Esophagus squamous epithelium (tissue), 5 donors: ENCODE measurements at places on chromosomes 1 and 21.

DNA sequence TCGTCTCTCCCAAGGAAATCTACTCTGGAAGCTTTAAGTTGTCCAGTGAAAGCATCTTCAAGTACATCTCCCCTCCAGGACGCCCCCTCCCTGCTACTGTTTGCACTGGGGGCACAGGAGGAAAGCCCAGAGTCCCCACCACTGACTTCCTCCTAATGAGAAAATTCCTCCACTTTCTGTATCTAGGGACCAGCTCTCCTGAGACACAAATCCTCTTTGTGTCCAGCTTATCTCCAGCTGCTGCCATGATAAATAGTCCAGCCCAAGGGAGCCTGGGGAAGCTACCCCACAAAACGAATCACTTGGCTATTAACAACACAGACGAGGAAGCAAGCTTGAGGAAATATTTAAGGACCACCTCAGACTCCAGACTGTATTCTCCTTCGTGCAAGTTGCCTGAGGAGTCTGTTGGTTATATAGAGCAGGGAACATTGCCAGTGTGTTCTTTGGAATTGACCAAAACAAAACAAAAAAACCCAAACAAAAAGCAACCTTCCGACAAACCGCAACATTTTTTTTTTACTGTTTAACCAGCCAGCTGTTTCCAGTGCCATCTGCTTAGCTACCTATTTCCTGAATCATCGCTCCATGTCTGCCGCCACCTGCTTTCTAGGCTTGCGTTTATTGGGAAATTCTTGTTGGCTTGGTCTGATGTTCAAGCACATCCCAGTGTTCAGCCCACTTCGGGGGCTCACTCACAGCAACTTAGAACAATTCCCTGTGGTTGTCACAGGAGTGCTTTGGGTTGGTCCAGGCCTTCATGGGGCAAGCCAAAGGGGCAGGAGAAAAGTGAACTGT lies 7.7 kb downstream of the C1orf226 start:
- no peak overlapping the region for H3K27ac ChIP-seq
- H3K4me1 ChIP-seq = peaks cover 56% of the 10 kb centered on the region
- no peak for DNase-seq
- H3K4me3 ChIP-seq = no peak overlapping the region
- H3K36me3 ChIP-seq = no peaks in the 10 kb centered on the region

GRCh38 chr1:168141871-168142385 lies 5.2 kb upstream of the GPR161 start:
- H3K4me1 ChIP-seq = peaks cover 4% of the 10 kb centered on the region
- DNase-seq = no peak
- H3K27ac ChIP-seq = no peak overlapping the region
- no peaks in the 10 kb centered on the region for H3K36me3 ChIP-seq
- no peaks in the 10 kb centered on the region for H3K27me3 ChIP-seq

DNA sequence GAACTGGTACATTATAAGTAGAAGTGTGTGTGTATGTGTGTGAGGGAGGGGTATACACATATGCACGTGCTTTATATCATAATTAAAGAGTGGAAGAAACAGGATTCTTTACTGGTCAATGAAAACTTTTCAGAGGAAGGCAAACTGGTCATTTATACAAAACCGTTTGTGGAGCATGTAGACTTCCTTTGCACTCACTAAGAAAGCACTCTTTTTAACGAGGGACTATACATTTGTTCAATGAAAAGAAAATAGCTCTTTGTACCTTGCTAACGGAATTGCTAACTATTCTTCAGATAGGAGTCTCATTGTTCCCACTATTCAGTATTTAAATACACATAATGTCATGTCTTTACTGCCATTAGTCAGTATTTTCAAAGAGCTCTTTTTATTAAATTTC lies 219.3 kb downstream of the ST6GALNAC3 start:
- H3K36me3 ChIP-seq = no peaks in the 10 kb centered on the region
- no peaks in the 10 kb centered on the region for H3K27me3 ChIP-seq
- no peaks in the 10 kb centered on the region for H3K4me1 ChIP-seq
- no peak overlapping the region for H3K4me3 ChIP-seq

DNA sequence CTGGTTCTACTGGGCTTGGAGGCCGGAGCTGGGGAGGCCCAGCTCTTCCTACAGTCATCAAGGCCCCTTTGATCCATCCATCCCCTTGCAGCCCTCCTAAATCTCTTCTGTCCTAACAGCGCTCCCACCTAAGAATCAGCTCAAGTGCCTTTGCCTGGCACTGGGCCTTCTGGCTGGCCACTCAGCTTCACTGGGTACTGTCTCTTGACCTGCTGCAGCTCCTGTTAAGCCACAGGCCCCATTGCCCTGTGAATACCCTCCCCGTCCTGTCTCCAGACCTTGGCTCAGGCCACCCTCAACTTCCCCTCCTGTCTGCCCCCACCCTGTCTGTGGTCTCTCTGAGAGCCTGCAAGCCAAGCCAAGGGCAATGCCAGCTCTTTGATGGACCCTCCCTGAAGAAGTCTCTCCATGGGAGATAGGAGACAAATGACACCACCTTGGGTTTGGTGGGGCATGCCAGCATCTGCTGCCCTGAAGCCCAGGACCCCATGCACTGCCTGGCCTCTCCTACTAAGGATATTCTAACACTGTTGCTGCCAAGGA lies 27.3 kb downstream of the FAM151A start:
- H3K4me1 ChIP-seq = no peaks in the 10 kb centered on the region
- no peak for DNase-seq
- H3K36me3 ChIP-seq = no peaks in the 10 kb centered on the region
- H3K27me3 ChIP-seq = no peaks in the 10 kb centered on the region
- H3K4me3 ChIP-seq = no peak overlapping the region

GRCh38 chr1:54272772-54273091 lies 72.8 kb downstream of the MRPL37 start:
- H3K27ac ChIP-seq = peak overlapping the region; percentile 75
- no peak for DNase-seq
- no peaks in the 10 kb centered on the region for H3K27me3 ChIP-seq
- no peaks in the 10 kb centered on the region for H3K36me3 ChIP-seq
- peaks cover 98% of the 10 kb centered on the region for H3K4me1 ChIP-seq

DNA sequence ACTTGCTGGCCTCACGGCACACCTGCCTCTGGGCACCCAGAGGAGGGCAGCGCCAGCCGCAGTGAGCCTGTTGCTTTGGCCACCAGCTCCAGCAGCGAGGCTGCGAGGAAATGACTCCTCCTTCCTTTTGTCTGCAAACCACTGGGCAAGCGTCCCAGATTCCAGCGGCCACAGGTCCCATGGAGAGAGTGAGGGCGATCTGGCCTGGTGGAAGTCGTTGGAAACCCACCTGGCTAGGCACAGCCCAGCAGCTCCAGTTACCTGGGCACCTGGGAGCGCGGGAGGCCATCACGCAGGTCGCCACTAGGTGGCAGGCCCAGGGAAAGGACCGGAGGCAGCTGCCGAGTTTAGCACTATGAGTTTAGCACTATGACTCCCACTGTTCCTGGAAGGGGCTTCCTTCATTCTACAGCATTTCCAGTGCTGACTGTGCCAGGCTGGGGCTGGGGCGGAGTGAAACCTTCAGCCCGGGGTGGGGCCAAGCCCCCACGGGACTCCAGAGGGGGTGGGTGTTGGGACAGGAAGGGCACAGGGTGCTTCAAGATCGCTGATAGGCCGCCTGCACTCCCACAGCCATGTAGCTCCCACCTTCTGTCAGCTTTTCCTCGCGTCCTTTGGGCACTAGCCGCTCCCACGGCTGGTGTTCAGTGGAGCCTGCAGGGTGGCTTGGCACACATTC lies 1.1 kb upstream of the ESPN start:
- H3K36me3 ChIP-seq = no peaks in the 10 kb centered on the region
- DNase-seq = no peak
- H3K27me3 ChIP-seq = peaks cover 6% of the 10 kb centered on the region
- H3K4me3 ChIP-seq = peak overlapping the region; percentile 31
- peaks cover 98% of the 10 kb centered on the region for H3K4me1 ChIP-seq

- DNase-seq = no peak
- peak overlapping the region; percentile 39 for H3K4me3 ChIP-seq
- peaks cover 6% of the 10 kb centered on the region for H3K4me1 ChIP-seq
- no peaks in the 10 kb centered on the region for H3K36me3 ChIP-seq
- no peaks in the 10 kb centered on the region for H3K27me3 ChIP-seq
- H3K27ac ChIP-seq = peak overlapping the region; percentile 76
Measured at GRCh38 chr1:165376811-165377311, 20.3 kb upstream of the LMX1A start.

DNA sequence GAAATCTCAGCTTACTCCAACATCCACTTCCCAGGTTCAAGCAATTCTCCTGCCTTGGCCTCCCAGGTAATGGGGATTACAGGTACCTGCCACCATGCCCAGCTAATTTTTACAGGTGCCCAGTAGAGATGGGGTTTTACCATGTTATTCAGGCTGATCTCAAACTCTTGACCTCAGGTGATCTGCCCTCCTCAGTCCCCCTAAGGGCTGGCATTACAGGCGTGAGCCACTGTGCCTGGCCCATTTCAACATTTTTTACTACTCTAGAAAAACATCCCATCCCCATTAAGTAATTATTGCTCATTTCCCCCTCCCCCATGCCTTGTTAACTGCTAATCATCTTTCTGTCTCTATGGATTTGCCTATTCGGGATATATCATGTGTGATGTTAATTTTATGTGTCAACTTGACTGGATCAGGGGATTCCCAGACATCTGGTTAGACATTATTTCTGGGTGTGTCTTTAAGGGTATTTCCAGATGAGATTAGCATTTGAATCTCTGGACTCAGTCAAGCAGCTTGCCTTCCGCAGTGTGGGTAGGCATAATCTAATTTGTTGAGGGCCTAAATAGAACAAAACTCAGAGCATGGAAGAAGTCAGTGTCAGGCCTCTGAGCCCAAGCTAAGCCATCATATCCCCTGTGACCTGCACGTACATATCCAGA lies 33.0 kb upstream of the ZBTB8B start:
- no peaks in the 10 kb centered on the region for H3K27me3 ChIP-seq
- peaks cover under 1% of the 10 kb centered on the region for H3K4me1 ChIP-seq
- no peaks in the 10 kb centered on the region for H3K36me3 ChIP-seq
- H3K27ac ChIP-seq = no peak overlapping the region
- no peak for DNase-seq
- H3K4me3 ChIP-seq = no peak overlapping the region

GRCh38 chr1:173161510-173162221 lies 45.5 kb downstream of the TNFSF4 start:
- no peaks in the 10 kb centered on the region for H3K27me3 ChIP-seq
- DNase-seq = no peak
- no peak overlapping the region for H3K4me3 ChIP-seq
- no peaks in the 10 kb centered on the region for H3K36me3 ChIP-seq
- H3K4me1 ChIP-seq = no peaks in the 10 kb centered on the region

DNA sequence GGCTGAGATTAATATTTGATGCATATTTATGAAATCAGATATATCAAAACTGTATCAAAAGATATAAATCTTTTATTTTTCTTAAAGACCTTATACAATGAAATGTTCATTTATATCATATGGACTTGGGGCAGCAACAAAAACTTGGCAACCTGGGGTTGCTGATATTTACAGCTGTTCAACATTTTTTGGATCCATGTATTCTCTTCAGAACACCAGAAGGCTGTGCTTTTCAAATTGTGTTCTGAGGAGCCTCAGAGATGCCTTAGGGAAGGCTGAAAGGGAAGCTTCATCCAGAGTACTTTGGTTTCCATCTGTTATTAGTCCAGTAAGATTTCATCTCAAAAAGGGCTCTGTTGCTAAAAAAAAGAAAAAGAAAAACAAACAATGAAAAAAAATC lies 94.8 kb downstream of the DISC1 start:
- H3K4me1 ChIP-seq = peaks cover 19% of the 10 kb centered on the region
- H3K27me3 ChIP-seq = no peaks in the 10 kb centered on the region
- no peaks in the 10 kb centered on the region for H3K36me3 ChIP-seq
- no peak for DNase-seq
- H3K4me3 ChIP-seq = no peak overlapping the region

DNA sequence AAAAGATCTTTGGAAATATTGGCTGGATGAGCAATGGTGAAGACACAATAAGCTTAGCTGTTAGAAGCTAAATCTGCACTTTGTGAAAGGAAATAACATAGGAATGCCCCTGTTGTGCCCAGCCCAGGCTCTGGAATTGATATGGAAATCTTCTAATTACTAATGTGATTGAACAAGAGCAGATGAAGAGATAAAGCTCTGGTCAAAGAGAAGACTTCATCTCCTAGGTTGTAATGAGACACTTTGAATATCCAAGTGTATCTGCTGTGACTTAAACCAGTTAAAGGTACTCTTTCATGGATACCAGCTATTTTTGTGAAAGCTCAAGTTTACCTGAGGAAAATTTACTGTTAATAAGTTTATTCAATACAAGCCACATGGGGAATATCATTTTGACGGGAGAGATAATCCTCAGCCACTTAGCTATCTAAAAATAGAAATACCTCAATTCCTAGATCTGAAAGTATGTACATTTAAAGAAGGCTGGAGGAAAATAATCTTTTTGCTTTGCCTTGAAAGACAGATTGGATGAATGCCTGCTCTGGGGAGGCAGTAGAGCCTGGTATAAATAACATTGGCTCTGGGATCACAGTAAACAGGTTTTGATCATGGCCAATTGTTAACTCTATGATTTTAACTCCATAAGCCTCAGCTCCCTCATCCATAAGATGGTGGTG lies 494.0 kb upstream of the B3GALT2 start:
- no peaks in the 10 kb centered on the region for H3K27me3 ChIP-seq
- no peaks in the 10 kb centered on the region for H3K36me3 ChIP-seq
- no peak overlapping the region for H3K4me3 ChIP-seq
- no peak for DNase-seq
- no peaks in the 10 kb centered on the region for H3K4me1 ChIP-seq

GRCh38 chr1:85975912-85976371 lies 180.6 kb downstream of the COL24A1 start:
- H3K27ac ChIP-seq = no peak overlapping the region
- H3K4me1 ChIP-seq = no peaks in the 10 kb centered on the region
- no peak for DNase-seq
- no peaks in the 10 kb centered on the region for H3K27me3 ChIP-seq

DNA sequence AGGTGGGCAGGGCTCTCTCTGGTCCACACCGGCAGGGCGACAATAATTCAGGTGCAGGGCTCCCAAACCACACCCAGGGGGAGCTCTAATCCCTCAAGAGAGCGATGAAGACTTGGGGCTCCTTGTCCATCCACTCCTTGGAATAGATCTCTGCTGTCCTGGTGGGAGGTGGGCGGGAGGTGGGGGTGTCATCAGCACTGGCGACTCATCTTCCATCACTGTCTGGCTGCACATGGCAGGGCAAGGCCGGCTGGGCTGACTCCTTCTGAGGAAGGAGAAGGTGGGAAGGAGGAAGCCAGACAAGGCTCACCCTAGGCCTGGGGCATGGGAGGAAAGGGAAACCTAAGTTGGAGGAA lies 29.3 kb downstream of the TNNT2 start:
- no peaks in the 10 kb centered on the region for H3K36me3 ChIP-seq
- H3K4me1 ChIP-seq = peaks cover 73% of the 10 kb centered on the region
- no peak overlapping the region for H3K4me3 ChIP-seq
- no peaks in the 10 kb centered on the region for H3K27me3 ChIP-seq
- no peak for DNase-seq
